ENCODE measurements at places on chromosomes 2 and 18. TPM values are rescaled to one million over a fixed set of nuclear protein-coding genes. Genes with fewer than 3 reads are reported as not detected.

DNA sequence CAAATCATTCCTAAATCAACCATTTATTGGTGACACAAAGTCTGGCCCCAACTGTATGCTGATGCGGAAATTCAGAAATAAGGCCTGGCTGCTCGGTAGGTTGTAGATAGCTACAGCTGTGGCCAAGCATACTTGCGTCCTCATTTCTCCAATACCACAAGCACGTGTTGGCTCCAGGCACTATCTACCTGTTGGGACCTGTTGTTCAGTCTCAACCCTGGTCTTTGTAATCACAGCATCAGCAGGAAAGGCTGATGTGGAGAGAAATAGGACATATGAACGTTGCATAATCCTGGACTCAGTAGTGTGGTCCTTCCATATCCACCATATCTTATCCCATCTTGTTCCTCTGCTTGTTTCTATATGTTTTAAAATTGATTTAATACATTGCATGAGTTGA is 212.6 kb downstream of the PMAIP1 start:
- no peak for DNase-seq

GRCh38 chr18:13406736-13407135 is 188.2 kb downstream of the LDLRAD4 start:
- no peak for DNase-seq

GRCh38 chr2:234098681-234099080 is 48.2 kb downstream of the SPP2 start:
- DNase-seq: no peak

PDE1A gene
- total RNA-seq: not detected

GRCh38 chr2:30780776-30781330 is 26.4 kb downstream of the CAPN13 start:
- DNase-seq: no peak

- peak; percentile 61 for DNase-seq
Observed at GRCh38 chr2:159185401-159186130, 100.9 kb downstream of the WDSUB1 start.

GRCh38 chr2:29119211-29119610 is 4.0 kb downstream of the CLIP4 start:
- DNase-seq: no peak

GRCh38 chr2:70807828-70808118 is 12.6 kb downstream of the CLEC4F start:
- no peak for DNase-seq

SP110 gene
- 50.6 TPM for total RNA-seq

DNA sequence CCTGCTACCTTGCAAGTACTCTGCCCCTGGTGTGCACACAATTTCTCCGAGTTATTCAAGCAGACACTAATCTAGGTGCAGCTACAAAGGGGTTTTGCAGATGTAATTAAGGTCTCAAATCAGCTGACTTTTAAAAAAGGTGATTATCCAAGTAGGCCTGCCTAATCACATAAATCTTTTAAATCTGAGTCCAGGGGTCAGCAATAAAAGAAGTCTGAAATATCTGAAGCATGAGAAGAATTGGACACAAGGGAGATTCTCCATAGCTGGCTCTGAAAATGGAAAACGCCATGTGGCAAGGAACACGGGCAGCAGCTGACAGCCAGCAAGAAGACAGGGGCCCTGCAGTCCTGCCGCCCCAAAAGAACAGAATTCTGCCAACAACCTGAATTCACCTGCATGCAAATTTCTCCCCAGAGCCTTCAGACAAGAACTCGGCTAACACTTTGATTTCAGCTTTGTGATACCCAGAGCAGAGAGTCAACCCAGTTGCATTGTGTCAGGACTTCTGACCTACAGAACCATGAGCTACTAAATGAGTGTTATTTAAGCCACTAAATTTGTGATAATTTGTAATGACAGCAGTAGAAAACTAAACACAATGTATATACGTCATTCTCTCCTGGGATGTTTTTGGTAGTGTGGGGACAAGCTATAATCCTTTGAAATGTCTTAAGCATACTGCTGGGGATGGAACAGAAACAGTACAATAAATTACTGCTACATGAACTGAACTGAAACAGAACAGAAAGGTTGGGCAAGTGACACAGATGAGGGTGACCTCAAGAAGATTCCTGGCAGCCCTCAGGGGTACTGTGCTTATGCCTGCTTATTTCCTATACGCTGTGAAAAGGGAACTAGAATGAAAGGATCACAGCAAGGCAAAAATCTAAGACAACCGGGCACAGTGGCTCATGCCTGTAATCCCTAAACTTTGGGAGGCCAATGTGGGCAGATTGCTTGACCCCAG is 3.2 kb downstream of the INO80C start:
- no peak for DNase-seq

DNA sequence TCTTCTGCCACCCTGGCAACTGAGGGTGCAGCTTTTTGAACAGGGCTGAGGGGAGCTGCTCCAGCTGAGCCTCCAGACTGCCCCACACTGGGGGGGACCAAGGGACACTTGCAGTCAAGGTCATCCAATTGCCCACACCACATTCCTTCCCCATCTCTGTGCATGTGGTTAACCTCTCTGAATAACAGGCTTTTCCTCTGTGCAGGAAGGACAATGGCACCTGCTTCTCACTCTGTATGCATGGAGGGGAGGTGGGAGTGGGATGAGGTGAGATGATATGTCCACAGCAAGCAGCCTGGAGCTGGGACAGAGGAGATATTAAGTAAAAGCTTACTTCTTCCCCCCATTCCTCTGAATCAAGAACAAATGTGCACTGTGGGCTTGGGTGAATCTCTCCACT is 39.1 kb upstream of the TEX51 start:
- DNase-seq: no peak

FOXD4L1 gene
- not detected for total RNA-seq

- no peak for DNase-seq
Observed at GRCh38 chr2:238169708-238170251, 11.0 kb downstream of the ERFE start.
